ENCODE measurements at places on chromosomes 2 and 18.

DNA sequence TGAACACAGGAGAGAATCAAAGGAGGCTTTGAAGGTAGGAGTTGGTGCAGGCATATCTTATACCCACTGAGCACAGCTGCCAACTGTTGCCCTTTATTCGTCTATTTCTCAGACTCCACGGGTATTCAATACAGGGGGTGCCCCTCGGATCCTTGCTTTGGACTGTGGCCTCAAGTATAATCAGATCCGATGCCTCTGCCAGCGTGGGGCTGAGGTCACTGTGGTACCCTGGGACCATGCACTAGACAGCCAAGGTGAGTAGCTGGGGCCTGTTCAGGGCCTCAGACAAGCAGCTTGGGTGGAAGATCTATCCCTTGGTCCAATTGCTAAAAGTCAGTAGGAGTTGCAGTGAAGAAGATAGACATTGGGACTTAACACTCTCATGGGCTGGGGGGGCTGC is 5.2 kb downstream of the CAD start:
- DNase-seq, result no peak

- DNase-seq, result no peak
Observed at GRCh38 chr2:210519594-210519993, 36.8 kb upstream of the CPS1 start.

DNA sequence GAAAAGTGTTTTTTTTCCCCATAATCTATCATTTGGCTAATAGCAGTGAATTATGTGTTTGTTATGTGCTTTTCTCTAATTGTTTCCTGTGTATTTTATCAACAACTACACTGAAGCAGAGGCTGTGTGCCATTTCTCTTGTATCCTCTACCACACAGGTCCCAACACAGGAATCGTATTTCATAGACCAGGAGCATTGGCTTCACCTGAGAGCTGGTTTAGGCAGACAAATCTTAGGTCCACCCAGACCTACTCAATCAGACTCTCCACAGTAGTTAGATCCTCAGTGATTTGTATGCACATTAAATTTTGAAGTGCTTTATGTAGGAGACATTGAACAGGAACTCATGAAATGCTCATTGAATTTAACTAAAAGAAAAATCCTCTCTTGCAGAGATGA is 109.2 kb downstream of the FSHR start:
- DNase-seq, result no peak

DNA sequence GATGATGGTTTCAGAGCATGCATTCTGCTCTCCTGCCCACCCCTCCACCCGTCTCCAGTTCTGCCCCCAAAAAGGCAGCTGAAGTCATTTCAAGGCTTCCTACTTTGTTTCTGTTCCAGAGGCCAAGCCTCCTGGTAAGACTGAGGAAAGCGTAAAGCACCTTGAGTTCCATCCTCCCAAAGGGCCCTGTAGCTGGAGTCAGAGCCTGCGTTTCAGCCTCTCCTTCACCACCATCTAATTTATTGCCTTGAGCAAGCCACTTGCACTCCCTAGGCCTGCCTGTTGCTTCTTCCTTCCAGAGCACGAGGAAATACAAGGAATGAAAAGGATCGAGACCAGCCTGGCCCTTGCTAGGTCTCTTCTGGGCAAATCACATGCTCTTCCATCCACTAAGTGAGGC is 244.2 kb upstream of the RAB12 start:
- DNase-seq, result no peak
